H4 (cell line): ENCODE measurements at places on chromosomes 5 and 9. TPM values are rescaled to one million over a fixed set of nuclear protein-coding genes. Genes with fewer than 3 reads are reported as not detected.

GRCh38 chr5:133130387-133131118 is 78.7 kb downstream of the HSPA4 start:
- DNase-seq, result peak; percentile 69

GRCh38 chr5:2697041-2697440 is 54.4 kb downstream of the IRX2 start:
- DNase-seq, result no peak

GRCh38 chr5:80187421-80188090 is 68.3 kb downstream of the SERINC5 start:
- no peak for DNase-seq

DNA sequence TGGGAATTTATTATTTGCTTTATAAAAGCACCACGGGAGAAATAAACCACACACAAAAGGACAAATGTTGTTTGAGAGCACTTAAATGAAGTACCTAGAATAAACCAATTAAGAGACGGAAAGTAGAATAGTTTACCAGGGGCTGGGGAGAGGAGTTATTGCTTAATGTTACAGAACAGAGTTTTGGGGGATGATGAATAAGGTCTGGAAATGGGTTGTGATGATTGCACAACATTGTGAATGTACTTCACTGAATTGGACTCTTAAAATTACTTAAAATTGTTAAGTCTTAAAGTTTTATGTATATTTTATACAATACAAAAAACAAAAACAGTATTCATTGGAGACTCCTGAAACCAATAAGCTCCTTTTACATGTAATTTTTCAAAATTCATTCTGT is 1.5 kb downstream of the ZBTB43 start:
- no peak for DNase-seq

DNA sequence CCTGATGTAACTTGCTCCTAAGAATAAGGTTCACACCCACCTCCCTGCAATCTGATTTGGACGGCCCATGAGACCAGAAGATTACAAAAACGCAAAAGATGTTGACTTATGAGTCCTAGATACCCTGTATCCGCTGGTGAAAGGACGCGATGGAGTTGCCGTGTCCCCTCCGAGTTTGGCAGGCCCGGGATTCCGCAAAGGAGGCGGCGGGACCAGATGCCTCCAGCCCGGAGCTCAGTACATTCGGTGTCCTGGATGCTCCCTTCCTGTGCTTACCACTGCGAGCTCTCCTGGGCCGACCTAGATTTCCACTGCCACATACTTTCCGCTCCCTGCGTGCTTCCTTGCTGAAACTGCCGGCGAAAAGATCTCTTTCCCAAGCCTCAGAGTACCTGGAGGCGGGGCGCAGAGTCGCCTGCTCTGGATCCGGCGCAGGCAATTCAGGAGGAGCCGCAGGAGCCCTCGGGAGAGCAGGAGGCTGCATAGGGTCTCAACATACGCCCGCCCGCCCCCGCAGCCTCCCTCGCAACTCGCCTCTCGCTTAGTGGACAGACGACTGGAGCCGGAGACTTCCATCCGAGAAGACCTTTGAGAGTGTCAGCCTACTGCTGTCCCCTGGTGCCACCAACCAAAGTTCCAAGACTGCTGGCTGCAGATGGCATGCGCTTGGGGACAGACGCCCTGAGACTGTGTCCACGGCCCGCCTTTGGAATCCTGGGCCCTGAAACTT is 39.8 kb downstream of the ANXA2R start:
- DNase-seq, result no peak

DNA sequence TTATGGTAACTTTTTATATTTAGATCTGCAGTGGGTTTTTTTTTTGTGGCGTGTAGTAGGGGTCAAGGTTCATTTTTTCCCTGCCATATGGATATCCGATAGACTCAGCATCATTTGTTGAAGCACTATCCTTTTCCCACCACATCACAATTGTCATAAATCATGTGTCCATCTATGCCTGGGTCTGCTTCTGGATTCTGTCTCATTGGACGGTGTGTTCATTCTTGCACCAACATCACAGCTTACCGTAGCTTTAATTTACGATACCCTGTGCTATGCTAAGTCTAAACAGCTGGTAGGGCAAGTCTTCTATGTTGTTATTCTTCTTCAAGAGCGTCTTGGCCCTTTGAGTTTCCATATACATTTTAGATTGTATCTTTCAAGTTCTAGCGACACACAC is 175.0 kb downstream of the RGS3 start:
- no peak for DNase-seq

DNA sequence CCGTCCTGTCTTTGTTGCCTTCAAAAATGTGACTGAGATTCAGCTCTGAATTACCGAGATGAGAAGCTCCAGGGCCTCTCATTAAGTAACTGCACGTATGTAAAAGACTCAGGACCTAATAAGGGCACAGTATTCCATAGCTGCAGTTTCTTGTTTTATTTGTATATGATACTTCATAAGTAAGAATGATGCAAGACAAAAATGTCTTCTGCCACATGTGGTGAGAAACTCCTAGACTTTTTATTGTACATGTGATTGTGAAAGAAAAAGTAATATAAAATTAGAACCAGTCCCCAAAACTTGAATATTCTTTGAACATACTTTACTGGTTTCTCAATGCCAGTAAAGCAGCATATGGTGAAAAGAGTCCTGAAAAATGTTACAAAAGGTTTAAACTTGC is 110.1 kb upstream of the OTULINL start:
- no peak for DNase-seq

DNA sequence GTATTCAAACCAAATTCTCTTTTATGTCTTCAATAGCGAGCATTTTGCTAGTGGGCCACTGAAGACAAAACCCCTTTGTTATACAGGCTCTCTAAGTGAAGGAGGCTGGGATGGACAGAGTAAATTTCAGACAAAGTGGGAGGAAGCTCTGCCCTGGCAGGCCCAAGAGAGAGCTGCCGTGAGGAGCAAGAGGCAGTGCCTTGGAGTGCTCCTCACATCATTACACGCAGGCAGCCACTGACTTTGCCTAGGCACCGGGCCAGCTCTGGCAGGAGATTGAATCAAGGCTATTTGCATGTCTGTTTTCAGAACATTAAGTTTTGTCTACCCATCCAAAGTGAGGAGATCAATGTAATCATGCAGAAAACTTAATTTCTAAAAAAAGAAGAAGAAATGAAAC is 167.7 kb downstream of the CCDC192 start:
- no peak for DNase-seq

DNA sequence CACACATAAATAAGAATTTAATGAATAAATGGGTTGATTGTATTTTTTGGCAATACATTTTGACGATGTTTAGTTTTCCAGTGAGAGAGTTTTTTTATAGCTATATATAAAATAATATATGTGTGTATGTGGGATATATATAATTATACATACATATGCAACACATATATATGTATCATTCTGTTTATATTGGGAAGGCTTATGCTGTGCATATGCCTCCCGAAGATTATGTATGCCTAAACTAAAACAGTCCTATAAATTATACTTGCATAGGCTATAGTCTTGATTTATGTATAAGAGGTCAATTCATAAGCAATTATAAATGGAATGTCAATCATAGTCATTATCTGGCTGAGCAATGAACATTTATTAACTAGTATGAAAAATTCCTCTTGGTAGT is 151.3 kb upstream of the HMHB1 start:
- DNase-seq, result no peak

GRCh38 chr9:77851882-77852595 is 179.6 kb downstream of the GNAQ start:
- no peak for DNase-seq

- DNase-seq, result no peak
These were observed 26.9 kb upstream of the NTRK2 start for GRCh38 chr9:84642553-84643141.

- no peak for DNase-seq
These were observed 20.3 kb downstream of the AK8 start for GRCh38 chr9:132857616-132858342.

- DNase-seq, result peak; percentile 56
These were observed 4.3 kb downstream of the ERAP2 start for GRCh38 chr5:96880444-96881164.

DNA sequence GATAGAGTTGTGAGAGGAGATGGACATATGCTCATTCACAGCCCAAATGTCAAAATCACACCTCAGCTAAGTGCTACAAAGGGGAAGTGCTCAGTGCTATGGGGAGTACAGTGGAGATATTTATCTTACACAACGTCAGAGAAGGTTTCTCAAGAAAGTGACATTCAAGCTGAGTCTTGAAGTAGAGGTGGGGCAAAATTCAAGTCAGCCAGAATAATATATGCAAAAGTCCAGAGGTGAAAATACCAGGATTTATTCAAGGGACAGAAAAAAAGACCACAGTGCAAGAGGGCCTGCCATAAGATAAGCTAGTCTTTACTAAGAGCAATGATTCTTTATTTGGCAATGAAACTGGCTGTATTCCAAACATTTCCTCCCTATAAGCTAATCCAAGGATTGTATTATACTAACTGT is 327.8 kb upstream of the PIK3R1 start:
- DNase-seq, result no peak

- no peak for DNase-seq
These were observed 1166.5 kb upstream of the CDH18 start for GRCh38 chr5:21154526-21154925.

GRCh38 chr5:116502138-116502537 is 72.5 kb downstream of the SEMA6A start:
- no peak for DNase-seq

GRCh38 chr5:116507051-116507537 is 67.5 kb downstream of the SEMA6A start:
- DNase-seq, result no peak

- DNase-seq, result no peak
These were observed 293.5 kb upstream of the C9orf72 start for GRCh38 chr9:27866741-27867140.

- DNase-seq, result no peak
These were observed 1235.6 kb downstream of the EFNA5 start for GRCh38 chr5:106435185-106435584.

- DNase-seq, result no peak
These were observed 74.1 kb upstream of the RPS23 start for GRCh38 chr5:82352146-82352791.

DNA sequence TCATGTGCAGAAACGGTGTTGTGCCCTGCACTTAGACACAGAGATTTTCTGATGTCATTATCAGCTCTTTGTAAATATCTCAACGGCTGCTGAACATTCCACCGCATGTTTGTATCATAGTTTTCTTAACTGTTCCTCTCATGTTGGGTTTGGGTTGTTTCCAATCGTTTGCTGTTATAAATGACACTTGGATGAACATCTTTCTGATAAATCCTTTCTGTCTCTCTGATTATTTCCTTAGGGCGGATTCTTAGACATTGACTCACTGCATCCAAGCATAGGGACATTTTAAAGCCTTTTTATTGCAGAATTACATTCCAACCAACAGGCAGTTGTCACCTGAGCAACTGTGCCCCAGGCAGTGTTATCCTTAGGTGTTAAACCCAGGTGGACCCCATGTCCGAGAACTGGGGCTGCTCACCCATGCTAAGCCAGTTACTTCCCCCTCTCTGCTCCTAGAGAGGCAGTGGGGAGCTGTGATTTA is 28.5 kb downstream of the COL5A1 start:
- DNase-seq, result no peak

The FREM1 gene
- total RNA-seq, result 0.06 and 0.19 TPM in 2 replicates

The FST gene
- 13.6 and 16.7 TPM in 2 replicates for total RNA-seq

The WNK2 gene
- 0.02 TPM in 1 of 2 replicates, not detected in the other for total RNA-seq

The CCDC187 gene
- not detected in 2 replicates for total RNA-seq

The MYMK gene
- not detected in 2 replicates for total RNA-seq

The FAXDC2 gene
- total RNA-seq, result 0.81 and 3.2 TPM in 2 replicates

The KIAA1958 gene
- 1.4 TPM in 2 replicates for total RNA-seq

The ADAMTS13 gene
- total RNA-seq, result 0.06 and 0.12 TPM in 2 replicates

The SPARC gene
- 319 and 472 TPM in 2 replicates for total RNA-seq
